ENCODE measurements at places on chromosomes 1 and 21. TPM values are rescaled to one million over a fixed set of nuclear protein-coding genes. Genes with fewer than 3 reads are reported as not detected.
A peak's percentile ranks its signal among the peaks of the same experiment; 100 is the strongest.

DNA sequence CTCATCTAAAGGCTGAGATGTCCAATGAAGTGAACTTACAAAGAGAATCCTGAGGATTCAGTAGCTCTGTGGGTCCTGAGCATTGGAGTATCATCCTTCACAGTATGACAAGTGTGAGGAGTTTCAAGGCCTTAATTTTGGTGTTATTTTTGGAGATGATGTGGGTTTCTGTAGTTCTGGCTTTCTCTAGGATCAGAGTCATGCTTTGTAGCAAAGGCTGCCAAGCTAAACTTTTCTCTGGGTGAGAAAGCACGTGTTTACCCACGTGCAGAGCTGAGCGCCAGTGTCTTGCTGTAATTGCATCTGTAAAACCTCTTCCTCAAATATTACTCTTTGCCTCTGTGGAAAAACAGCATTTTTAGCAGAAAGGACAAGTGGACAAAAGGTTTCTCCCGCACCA is 387.8 kb upstream of the LYPLAL1 start:
- no peak overlapping the region for H3K4me3 ChIP-seq
- no peak overlapping the region for H3K27ac ChIP-seq
- no peaks in the 10 kb centered on the region for H3K27me3 ChIP-seq
- no peak for DNase-seq
- H3K4me1 ChIP-seq, result no peaks in the 10 kb centered on the region

GRCh38 chr1:41442697-41443251 is 41.7 kb downstream of the EDN2 start:
- H3K4me3 ChIP-seq, result no peak overlapping the region
- H3K4me1 ChIP-seq, result no peaks in the 10 kb centered on the region
- DNase-seq, result no peak
- no peaks in the 10 kb centered on the region for H3K36me3 ChIP-seq
- H3K27ac ChIP-seq, result no peak overlapping the region

- H3K4me3 ChIP-seq, result no peak overlapping the region
- peaks cover 13% of the 10 kb centered on the region for H3K36me3 ChIP-seq
- DNase-seq, result peak; percentile 85
- H3K27me3 ChIP-seq, result no peaks in the 10 kb centered on the region
These were observed 180.4 kb downstream of the FGGY start for GRCh38 chr1:59477286-59477685.

DNA sequence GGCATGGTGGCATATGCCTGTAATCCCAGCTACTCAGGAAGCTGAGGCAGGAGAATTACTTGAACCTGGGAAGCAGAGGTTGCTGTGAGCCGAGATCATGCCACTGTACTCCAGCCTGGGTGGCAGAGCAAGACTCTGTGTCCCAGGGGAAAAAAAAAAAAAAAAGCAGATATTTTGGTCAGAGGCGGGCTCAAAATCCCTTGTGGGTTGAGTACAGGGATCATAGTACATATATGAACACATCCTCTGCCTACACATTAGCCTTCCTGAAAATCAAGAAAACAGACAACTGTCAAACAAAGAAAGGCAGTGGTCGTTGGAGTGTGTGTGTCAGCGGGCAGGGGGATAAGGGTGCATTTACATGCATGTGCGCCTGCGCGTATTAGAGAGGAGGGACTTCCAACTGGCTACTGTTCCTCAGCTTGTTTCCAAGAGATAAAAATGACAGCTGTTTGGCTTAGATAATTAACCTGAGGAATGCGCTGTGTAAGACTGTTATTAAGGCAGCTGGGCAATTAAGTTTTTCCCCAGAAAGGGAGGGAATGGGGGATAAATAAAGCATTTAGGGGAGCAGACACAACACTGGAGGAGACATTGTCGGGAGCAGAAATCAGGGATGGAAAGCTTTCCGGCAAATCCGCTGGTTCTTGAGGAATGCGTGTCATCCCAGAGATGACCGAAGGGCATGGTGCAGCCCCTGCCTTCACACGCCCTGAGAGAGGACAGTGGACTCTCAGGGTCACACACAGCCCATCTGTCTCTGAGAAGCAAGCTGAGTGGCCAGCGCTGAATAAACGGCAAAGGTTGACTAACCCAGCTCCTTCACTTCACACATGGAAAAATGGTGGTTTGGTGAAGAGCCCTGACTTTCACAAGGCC is 6.4 kb downstream of the LAMB3 start:
- no peak overlapping the region for H3K27ac ChIP-seq
- no peaks in the 10 kb centered on the region for H3K27me3 ChIP-seq
- H3K4me1 ChIP-seq, result peaks cover 13% of the 10 kb centered on the region

DNA sequence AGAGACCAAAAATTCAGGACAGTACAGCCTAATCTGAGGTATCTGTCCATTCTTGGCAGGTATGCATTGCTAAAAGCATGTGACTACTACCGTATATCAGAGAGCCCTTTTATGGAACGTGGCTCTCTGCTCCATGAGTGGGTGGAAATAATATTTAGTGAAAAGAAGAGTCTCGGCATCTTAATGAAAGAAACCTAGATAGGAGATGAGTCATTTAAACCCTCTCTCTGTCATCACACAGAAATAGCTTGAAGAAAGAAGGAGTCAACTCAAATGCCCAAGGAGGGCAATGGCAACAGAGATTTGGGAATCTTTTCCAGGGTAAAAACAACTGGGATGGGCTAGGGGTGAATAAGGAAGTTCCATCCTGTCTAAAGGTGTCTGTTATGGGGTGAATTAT is 528.2 kb downstream of the SMYD3 start:
- DNase-seq, result no peak
- H3K36me3 ChIP-seq, result no peaks in the 10 kb centered on the region
- H3K27ac ChIP-seq, result no peak overlapping the region

DNA sequence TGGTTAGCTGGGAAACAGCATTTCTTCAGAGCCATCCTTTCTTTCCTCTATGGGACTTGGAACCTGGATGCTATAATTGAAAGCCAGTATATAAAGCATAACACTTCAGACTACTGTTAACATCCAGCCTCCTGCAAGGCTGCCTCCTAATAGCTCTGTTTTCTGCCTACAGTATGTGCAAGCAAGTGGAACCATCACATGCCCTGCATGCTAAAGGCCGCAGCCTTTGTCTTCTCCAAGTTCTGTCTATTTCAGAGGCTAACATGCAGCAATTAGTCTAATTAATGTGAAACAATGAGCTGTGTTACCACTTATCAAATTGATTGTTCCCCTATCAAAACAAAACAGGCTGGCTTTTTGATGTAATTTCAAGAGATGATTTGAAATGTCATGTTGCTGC is 82.7 kb upstream of the ESRRG start:
- no peak for DNase-seq
- no peaks in the 10 kb centered on the region for H3K4me1 ChIP-seq
- H3K27ac ChIP-seq, result no peak overlapping the region
- no peaks in the 10 kb centered on the region for H3K36me3 ChIP-seq
- H3K4me3 ChIP-seq, result no peak overlapping the region
- H3K27me3 ChIP-seq, result no peaks in the 10 kb centered on the region

GRCh38 chr1:154730259-154730658 is 122.3 kb upstream of the ADAR start:
- H3K27me3 ChIP-seq, result peaks cover 71% of the 10 kb centered on the region
- DNase-seq, result no peak
- no peak overlapping the region for H3K27ac ChIP-seq
- H3K4me3 ChIP-seq, result no peak overlapping the region

Gene MPZ
- 3.9 TPM for total RNA-seq

Gene C1QTNF12
- 2.6 TPM for total RNA-seq

Gene KRTAP12-4
- total RNA-seq, result not detected

Gene OR4F29
- total RNA-seq, result not detected

Gene AMY1C
- total RNA-seq, result not detected

Gene TAL1
- total RNA-seq, result not detected
